ENCODE measurements at places on chromosomes 13 and 19. TPM values are rescaled to one million over a fixed set of nuclear protein-coding genes. Genes with fewer than 3 reads are reported as not detected.

The SPRED3 gene
- total RNA-seq: 0.34 TPM

The CEACAM6 gene
- 9.6 TPM for total RNA-seq

The ZNF610 gene
- 6.5 TPM for total RNA-seq

The SPIB gene
- not detected for total RNA-seq

Measured in nasal cavity respiratory epithelium epithelial cell of viscerocranial mucosa (primary cell).